ENCODE measurements at places on chromosomes 2 and 18. TPM values are rescaled to one million over a fixed set of nuclear protein-coding genes. Genes with fewer than 3 reads are reported as not detected.

Gene CNGA3
- not detected for total RNA-seq

Gene CSRNP3
- 4.0 TPM for total RNA-seq

GRCh38 chr2:179532863-179533278 lies 268.2 kb upstream of the SESTD1 start:
- DNase-seq = no peak

Gene SCYGR4
- total RNA-seq = not detected

GRCh38 chr2:174691201-174691779 lies 73.0 kb downstream of the CHRNA1 start:
- DNase-seq = no peak

Gene TACR1
- not detected for total RNA-seq

Gene TDRD15
- total RNA-seq = not detected

Gene PLEK
- total RNA-seq = not detected

GRCh38 chr18:48996901-48997463 lies 46.2 kb upstream of the SMAD7 start:
- DNase-seq = peak; percentile 61

DNA sequence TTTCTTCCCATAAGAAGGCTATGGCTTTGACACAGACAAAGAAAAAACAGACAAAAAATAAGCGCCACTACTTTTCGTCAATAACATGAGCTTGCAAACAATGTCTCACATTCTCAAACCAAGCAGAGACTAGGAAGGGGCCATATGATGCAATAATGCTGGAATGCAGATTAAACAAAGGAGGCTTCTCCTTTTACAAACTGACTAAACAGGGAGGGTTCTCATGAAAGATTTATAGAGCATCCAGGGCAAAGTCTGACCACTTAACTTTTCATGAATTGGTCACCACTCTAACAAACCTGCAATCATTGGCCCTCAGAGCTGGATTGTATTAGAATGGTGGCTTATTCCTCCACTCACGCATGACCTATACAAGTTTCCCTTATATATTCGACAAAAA lies 663.3 kb upstream of the CHAC2 start:
- DNase-seq = peak; percentile 91

DNA sequence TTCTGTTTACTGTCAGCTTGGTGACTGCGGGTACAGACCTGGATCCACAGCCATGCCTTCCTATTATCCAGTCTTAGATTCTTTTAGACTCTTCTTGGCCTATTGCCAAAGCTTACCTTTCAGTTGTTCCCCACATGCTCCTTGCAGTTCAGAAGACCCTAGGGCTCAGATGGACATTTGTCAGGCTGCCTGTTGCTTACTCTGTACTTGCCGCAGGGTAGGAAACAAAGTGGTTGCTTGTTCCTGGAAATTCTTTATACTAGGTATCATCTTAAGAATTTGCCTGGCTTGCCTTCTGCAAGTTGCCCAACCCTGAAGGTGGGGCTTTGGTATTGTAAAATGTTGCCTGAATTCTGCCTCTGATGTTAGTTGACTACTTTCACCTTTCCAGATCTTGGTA lies 24.4 kb downstream of the CD28 start:
- no peak for DNase-seq

DNA sequence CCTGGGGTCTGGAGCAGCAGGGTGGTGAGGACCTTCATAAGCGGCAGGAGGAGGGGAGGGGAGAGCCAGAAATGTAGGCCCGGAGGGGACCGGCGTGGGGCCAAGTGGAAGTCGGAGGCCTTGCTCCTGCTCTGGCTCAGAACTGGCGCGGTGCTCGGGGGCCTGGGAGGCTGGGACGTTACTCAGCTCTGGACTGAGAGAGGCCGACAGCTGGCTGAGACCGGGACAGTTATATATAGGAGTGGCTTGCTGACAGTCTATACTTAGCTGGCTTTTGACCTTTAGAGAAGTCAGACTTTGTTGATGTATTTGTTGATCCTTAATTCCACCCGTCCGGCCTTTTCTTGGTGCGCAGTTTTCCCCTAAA lies 15.7 kb downstream of the IGFBP5 start:
- no peak for DNase-seq

Gene REEP1
- 7.8 TPM for total RNA-seq

Gene CCDC148
- 0.65 TPM for total RNA-seq

Data from A172 (cell line).